ENCODE measurements at places on chromosomes 7 and 10.

DNA sequence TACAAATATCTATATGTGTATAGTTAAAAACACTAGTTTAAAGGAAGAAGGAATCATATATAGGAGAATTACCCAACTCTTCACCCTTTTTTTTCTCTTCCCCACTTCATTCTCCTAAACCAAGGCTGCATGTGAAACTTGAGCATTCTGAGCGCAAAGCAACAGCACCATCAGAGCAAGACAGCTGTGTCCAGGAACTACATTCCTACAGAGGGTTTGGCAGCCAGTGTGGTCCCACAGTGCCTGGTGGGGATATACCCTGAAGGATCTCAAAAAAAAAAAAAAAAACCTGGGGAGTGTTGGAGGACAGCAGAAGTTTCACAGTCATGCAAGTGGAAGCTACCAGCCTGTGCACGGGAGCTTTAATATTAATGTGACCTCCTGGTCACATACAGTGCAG, 310.4 kb downstream of the CTNNA3 start:
- DNase-seq: peak; percentile 2

GRCh38 chr10:12081470-12081869, 12.7 kb downstream of the DHTKD1 start:
- DNase-seq: no peak

GRCh38 chr10:75976681-75977080, 545.3 kb downstream of the LRMDA start:
- no peak for DNase-seq

GRCh38 chr7:29454464-29454863, 109.2 kb upstream of the PRR15 start:
- no peak for DNase-seq

GRCh38 chr7:28813243-28813962, 144.7 kb downstream of the TRIL start:
- DNase-seq: peak; percentile 98

GRCh38 chr7:8283968-8284367, 22.0 kb upstream of the ICA1 start:
- no peak for DNase-seq

DNA sequence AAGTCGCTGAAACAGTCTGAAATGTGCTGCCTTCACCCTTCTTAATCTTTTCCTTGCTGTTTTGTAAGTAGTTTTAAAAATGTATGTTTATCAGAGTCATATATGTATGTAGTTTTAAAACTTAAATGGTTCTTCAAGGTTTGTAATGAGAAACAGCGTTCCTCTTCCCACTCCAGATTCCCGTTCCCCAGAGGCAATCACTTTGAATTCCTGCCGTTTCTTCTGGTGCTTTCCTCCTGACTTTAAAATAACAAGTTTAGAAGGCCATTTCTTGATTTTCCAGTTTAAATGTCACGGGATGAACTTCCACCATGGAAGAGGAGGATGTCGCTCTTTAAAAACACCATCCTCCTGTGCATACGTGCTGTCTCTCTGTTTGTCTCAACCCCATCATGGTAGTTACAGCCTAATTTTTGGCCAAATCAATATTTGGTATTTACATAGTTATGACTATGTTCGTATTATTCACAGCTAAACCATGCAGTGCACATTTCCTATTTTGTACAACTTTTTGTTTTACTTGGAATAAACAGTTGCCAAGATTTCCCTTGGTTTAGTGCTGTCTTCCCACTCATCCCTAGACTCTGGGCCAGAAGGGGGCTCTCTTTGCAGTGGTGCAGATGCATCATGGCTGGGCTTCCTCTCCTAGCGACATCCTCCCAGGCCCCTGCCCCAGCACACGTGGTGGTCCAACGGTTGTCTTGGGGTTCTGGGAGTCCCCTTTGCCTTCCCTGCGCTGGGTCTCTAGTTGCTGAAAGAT, 151.4 kb downstream of the PTPN20 start:
- DNase-seq: no peak

DNA sequence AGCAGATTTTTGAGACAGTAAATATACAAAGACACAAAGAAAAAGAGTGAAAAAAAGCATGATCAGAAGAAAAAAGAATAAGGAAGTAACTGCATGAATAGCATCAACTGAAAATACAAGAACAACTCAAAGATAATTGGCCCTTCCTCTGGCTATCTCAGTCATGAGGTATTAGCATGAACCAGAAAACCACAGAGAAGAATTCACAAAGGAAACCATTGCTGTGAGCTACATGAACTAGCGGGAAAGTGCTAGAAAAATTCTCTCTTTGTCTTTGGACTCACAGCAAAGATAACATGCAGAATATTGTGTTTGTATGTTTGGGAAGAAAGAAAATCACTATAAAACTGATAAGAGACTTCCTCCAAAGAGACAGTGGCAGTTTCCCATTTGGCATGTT, 82.9 kb downstream of the SORCS1 start:
- no peak for DNase-seq

DNA sequence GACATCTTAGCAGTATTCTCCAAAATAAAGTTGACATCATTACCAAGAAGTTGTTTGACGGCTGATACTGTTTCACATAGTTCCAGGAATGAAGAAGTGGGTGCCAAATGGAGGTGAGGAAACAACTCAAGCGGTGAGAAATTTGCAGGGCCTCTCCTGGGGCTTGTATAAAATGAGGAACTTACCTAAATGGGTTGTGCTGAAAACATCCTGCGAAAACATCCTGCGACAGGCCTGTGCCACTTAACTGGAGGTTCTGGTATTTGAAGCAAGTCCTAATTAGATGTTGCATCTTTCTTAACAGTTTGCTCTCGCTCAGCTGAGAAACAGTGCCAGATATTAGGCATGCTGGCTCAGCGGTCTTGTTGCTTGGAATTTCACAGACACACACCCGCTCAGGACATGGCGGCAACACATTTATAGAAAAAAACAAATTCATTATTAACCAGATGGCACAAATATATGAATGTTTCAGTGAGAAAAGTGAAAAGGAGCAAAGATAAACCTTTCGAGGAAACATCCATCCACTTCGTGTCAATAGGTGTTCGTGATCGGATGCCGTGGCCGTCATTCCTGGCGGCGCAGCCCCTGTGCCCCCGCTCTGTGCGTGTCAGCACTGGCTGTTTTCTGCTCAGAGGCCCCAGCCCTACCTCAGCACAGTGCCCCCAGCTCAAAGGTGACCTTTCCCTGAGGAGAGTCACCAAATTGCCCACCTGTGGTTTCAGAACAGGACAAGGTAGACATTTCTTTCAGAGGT, 48.1 kb downstream of the CDC123 start:
- DNase-seq: no peak

GRCh38 chr7:117065571-117066150, 112.4 kb downstream of the ST7 start:
- DNase-seq: no peak

- no peak for DNase-seq
These were observed 103.4 kb downstream of the ITIH5 start for GRCh38 chr10:7563368-7563767.

GRCh38 chr7:83415840-83416239, 233.1 kb downstream of the SEMA3E start:
- peak; percentile 36 for DNase-seq

GRCh38 chr7:55365675-55366460, 731 bp downstream of the LANCL2 start:
- peak; percentile 98 for DNase-seq

DNA sequence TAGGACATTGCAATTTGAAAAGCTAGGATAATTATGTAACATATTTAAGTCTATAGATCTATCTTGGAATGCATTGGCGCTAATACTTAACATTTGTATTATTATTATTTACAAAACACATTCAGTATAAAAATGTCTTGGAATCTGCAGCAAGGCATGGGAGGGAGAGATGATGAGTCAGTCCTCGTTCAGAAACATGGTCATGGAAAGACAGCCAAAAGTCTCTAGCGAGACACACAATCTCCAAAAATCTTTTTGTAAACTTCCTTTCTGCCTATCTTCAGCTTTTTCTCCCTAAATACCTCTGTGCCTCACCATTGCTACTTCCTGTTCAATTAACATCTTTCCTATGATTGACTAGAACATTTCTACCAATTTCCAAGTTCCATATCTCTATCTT, 188.4 kb upstream of the CACNA2D1 start:
- DNase-seq: peak; percentile 71

DNA sequence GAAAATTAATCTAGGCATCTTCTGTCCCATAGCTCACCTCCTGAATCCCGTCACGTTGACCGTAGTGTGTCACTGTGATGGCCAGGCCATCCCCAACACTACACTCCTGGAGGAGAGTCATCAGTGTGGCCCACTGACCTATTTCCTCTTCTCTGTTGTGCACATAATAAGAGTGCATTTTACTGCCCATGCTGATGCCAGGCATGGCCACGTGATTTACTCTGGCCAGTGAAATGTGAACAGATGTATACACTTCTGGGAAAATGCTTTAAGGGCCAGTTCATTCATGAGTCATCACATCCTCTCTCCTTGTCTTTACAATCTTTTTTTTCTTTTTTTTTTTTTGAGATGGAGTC, 101.9 kb upstream of the PIP4K2A start:
- DNase-seq: no peak

DNA sequence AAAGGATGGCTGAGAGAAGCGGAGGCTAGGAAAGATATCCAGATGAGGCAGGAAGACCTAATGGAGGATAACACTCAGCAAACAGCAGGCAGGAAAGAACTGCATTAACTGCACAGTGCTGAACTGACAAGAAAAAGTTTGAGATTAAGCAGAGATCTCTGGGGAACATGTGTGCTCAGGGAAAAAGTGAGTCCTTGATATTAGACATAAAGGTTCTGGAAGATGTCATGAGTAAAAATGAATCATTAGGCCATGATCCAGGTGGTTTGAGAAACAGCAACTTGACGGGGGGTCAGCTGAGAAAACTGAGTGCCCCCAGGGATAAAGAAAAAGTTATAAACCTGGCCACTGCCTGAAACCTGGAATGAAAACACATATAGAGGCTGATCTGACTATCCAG, 27.3 kb upstream of the ANK3 start:
- DNase-seq: no peak
